ENCODE measurements at places on chromosomes 12 and 14. TPM values are rescaled to one million over a fixed set of nuclear protein-coding genes. Genes with fewer than 3 reads are reported as not detected.

SERPINA4 gene
- not detected for total RNA-seq

NTF3 gene
- 1.3 TPM for total RNA-seq

NUAK1 gene
- 36.1 TPM for total RNA-seq

SLCO1B1 gene
- 0.81 TPM for total RNA-seq

ATF7 gene
- 3.9 TPM for total RNA-seq

PLXNC1 gene
- total RNA-seq, result 0.07 TPM

BCL2L2 gene
- 7.6 TPM for total RNA-seq

SLC17A8 gene
- total RNA-seq, result not detected

SPX gene
- not detected for total RNA-seq

HCAR2 gene
- total RNA-seq, result not detected

Data from A172 (cell line).